ENCODE measurements at places on chromosomes 7 and 10.

DNA sequence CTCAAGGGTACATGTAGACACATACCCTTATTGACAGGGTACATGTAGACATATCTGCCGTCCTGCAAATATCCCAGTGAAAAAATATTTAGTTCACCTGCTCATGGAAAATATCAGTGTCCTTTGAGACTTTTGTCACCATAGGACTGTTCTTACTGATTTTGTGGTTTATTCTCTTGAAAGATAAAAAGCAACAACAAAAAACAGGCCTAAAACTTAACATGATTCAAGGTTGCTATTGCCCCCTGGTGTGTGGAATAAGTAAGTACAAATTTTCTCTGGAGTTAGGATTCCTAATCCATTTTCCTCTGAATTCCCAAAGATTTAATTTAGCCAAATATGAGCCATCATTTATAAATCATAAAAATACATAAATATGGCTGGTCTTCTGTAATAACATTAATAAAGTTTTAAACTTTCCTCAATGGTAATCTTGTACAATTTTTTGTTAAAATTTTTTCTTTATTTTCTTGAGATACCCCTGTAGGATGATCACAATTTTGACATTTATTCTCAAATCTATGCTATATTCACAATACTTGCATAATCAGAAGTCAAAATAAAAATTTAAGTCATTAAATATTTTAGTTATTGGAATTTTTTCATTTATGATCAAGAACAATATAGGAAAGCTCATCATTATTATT, 741.4 kb upstream of the POT1 start:
- no peak for DNase-seq

DNA sequence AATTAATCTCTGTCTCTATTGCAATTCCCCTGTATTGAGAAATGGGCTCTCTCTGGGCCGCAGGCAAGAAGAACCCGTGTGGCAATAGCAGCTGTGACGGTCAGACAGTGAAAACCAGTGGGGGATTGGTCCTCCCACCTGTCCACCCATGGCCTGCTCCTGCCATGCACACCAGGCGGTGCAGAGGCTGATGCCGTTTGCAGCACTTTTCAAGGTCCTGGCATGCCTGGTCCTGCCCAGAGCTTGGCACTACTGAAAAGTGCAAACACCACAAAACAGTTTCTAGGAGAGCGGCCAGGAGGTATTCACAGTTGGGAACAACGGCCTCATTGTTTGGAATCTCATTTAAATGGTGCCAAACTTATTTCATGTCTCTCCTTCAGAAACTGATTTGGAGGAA, 41.5 kb downstream of the PSPH start:
- DNase-seq, result no peak

GRCh38 chr7:149595541-149595940, 97.9 kb upstream of the ZNF746 start:
- no peak for DNase-seq

DNA sequence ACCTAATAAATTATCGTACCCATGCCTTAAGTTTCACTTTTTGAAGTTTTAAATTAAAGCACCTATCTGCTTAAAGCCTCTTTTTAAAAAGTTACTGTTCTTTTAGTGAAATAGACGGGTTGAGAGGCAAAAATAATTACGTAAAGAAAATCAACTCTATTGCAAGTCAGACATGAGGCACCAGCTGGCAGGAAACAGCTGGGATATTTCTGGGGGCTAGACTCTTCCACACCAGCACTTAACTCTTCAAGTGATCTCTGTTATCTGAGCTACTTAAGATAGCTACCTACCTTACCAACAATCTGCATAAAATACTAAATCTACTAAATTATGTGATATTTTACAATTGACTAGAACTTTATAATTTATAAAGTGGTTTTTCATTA, 35.8 kb downstream of the GBF1 start:
- DNase-seq, result no peak

GRCh38 chr10:73991884-73992245, 6.1 kb upstream of the VCL start:
- no peak for DNase-seq

GRCh38 chr10:68153473-68154210, 44.4 kb downstream of the MYPN start:
- DNase-seq, result no peak

- no peak for DNase-seq
Measured at GRCh38 chr7:33399528-33400213, 270.3 kb downstream of the BBS9 start.

DNA sequence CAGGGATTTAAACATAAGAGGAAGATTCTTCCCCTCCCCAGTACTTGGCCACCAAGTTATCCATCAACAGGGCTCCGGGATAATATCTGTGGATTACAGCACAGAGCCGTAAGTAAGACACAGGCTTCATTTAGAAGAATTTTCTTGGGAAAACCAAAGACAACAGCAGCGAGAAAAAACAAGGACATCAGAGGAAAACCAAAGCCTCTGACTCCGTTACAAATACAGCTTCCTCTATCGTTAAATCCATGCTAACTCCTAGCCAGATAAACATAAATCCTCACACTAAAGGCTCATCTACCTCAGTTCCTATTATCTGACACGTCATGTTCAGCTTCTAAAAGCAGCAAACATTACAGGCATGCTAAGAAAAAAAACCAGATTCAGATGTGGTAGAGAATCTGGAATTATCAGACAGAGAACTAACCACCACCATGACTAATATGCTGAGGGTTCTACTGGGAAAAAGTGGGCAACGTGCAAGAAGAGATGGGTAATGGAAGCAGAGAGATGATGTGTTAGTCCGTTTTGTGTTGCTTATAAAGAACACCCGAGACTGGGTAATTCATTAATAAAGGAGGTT, 48.4 kb downstream of the BRI3 start:
- no peak for DNase-seq

- DNase-seq, result no peak
Measured at GRCh38 chr10:31990937-31991336, 62.3 kb upstream of the ARHGAP12 start.

- no peak for DNase-seq
Measured at GRCh38 chr7:21965291-21965690, 19.6 kb upstream of the CDCA7L start.

DNA sequence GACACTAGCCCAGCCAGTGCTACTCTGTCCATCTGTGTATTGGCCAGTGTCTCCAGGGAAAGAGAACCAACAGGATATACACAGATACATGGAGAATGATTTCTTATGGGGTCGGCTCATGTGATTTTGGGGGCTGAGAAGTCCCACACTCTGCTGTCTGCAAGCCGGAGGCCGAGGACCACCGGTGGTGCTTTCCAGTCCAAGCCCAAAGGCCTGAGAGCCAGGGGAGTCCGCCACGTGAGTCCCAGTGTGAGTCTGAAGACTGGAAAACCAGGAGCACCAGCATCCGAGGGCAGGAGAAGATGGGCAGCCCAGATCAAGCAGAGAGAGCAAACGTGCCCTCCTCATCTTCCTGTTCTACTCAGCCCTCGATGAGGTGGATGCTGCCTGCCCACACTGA, 71.5 kb downstream of the C10orf143 start:
- no peak for DNase-seq

- DNase-seq, result no peak
Measured at GRCh38 chr7:70616211-70616610, 515.7 kb upstream of the GALNT17 start.

- DNase-seq, result no peak
Measured at GRCh38 chr7:134949171-134949570, 37.1 kb upstream of the AGBL3 start.

GRCh38 chr7:111871283-111871682, 309.0 kb upstream of the IMMP2L start:
- DNase-seq, result no peak
